HFFc6 (cell line): ENCODE measurements at places on chromosomes 5 and 9.
A peak's percentile ranks its signal among the peaks of the same experiment; 100 is the strongest.

GRCh38 chr5:147561435-147561834 lies 51.6 kb upstream of the DPYSL3 start:
- no peak for DNase-seq

DNA sequence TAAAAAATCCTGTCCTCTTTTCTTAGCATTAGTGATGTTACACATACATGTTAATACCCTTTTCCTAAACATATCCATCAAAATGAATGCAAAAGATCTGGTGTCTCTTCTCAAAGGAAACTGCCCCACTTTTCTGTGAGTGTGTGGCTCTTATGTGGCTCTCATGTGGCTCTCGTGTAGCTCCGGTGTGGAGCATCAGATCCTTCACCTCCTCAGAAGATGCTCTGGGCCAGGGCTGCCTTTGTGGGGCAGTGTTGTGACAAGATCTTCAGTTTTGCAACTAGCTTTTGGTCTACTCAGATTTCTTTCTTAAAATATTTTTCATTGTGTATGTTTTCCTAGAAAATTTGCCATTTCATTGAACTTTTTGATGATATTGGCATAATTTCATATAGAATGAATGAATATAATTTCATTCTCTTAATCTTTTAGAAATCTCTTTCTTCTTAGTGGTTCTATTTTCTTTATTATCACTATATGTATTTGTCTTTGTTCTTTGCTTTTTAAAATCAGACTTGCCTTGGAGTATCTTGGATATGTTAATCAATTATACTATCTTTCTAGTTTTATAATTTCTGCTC lies 19.4 kb downstream of the GARNL3 start:
- DNase-seq = peak; percentile 31

GRCh38 chr5:135437422-135437795 lies 9.7 kb downstream of the DCANP1 start:
- peak; percentile 59 for DNase-seq

DNA sequence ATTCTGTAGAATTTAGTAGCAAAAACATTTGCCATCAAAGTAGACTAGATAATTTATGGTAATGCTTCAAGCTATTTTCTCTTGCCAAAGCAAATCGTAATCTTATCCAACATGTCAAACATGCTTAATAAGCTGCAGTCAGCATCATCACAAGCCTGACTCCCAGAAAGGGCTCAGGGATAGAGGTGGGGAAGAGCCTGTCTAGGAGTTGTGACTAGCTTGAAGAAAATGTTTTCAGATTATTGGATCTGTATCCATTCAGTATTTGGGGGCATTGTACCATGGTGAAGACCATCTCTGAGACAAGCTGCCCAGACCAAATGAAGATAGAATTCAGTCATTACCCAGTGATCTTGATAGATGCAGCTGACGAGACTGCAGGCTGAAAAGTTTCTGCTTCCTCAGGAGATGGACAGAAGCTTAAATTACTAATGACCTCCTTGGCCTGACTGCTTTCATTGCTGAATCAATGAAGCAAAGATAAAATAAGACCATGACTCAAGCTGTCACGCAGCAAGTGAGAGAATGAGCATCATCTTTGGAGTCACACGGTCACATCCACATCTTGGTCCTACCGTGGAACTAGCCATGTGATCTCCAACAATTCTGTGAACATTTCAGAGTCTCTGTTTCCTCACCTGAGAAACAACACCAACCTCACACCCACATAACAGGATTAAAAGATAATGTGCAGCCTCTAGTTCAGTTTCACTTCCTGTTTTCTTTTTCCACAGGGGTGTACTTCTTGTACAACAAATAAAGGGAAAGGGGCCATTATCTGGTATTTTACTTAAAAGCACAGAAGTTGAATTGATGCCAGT lies 9.4 kb downstream of the ERAP2 start:
- DNase-seq = no peak

DNA sequence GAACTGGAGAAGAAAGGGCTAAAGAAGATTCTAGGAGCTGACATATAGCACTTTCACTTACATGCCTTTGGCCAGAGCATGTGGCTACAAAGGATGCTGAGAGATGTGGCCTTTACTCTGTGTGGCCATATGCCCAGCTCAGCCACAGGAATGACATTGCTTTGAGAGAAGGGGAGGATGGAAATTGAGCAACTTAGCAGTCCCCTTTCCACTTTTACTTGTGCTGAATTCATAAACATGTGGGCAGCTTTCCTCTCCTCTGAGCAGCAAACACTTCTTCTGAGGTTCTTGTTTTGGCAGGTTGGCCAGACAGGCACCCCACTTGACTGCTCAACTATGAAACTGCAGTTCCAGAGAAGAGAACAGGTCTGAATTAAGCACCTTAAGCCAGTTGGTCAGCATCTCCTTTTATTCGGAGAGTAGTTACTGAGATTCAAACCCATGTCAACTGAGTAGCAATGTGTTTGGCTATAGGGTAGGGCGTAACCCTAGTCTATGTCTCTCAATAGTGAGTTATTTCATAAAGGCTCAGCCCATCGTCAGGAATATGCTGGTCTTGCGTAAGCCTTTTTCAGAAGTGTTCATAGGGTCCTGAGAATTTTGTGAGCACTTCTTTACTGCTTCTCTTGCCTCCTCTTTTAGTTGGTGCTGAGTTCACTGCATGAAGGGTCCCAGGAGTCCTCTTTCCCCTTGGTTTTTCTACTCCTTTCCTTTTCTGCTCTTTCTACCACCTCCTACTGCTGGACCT lies 134.5 kb downstream of the PALM2AKAP2 start:
- peak; percentile 89 for DNase-seq

DNA sequence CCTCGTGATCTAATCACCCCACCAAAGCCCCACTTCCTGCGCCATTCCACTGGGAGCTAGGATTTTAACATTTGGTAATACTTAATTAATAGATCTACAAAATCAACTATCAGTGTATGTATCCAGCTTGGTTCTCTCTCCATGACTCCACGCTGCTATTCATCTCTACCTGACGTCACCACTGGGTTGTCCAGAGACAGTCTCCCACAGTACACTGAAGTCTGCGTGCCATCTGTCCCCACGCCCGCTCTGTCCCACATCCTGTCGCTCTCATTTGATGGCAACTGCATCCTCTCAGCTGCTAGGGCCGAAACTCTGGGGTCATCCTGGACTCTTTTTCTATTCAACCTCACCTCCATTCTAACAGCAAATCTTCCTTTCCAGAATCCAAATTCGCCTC lies 53.2 kb downstream of the ANKRD33B start:
- DNase-seq = no peak

DNA sequence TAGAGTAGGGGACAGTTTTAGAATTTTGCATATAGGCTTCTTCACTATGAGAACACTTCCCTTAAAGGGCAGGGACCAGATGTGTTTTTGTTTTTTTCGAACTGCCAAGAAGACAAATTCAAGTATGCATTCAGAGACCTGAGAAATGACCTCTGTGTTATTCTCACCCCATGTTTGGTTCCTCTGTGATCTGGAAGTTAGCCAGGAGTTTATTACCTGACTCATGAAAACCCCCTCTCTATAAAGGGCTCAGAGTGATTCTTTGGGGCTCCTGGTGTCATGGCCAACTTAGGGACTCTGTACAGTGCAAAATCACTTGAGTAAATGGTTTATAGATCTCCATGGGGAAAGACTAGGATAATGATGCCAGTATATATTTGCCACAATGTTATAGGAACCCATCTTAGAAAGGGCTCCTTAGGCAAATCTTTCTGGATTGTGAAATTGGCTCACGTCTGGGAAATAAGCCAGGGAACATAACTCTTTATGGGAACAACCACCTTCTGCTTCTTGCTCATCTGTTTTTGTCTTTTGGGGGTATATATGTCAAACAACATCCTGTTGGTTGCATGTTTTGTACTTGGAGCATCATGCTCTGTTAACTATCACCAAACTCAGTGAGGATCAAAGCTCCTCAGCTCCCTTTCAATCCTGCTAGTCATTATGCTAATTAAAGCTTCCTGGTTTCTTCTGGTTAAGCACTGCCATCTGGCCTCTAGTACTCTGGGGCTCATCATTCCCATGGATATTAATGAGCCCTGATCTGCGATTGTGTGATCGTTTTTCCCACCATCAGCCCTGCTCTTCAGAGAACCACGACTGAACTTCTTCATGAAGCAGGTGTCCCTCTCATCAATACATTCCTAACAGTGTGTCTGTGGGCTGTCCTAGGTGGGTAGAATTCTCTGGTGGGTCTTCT lies 173.4 kb upstream of the CDH12 start:
- no peak for DNase-seq

DNA sequence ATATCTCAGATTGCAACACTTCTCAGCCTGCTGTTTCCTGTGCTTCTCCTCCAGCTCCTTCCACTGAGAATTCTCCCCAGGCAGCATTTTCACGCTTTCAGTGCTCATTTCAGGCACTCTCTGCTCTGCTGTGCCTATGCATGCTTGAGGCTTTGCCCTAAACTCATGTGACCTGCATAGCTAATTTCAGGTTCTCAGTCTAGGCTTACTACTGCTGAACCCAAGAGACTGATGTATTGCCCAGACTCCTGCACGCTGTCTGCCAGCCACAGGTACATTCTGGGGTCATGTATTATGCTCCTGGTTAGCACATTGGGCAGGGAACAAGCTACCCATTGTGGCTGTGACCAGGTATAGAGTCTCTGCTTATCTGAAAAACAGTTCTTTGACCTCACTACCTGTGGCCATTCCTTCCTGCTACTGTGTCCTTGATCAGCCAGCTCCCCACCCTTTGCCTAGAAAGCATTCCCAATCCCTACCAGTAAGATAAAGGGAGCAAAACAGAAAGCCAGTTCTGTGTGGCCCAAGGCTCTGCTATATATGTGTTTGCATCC lies 34.7 kb downstream of the PIP5K1B start:
- DNase-seq = no peak

GRCh38 chr9:104864675-104865104 lies 63.3 kb downstream of the ABCA1 start:
- peak; percentile 74 for DNase-seq

GRCh38 chr5:159471904-159472303 lies 141.6 kb upstream of the IL12B start:
- no peak for DNase-seq

- DNase-seq = no peak
Measured at GRCh38 chr9:90921104-90921503, 119.5 kb downstream of the SYK start.

DNA sequence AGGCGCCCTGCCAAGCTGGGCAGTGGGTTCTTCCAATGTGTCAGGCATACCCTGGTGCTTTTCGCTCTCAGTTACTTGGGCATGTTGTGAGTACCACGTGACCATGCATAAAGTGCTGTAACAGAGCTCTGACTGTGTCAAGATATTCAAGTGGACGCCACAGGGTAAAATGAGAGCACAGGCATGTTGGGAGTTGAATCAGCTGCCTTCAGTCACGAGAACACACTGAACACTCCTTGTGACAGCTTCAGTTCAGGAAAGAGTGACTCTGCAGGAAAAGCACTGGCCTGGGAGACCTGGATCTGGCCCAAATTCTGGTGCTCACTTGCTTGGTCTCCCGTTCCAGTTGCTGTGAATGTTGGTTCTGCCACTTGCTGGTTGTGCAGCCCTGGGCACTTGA lies 5.1 kb downstream of the MLANA start:
- no peak for DNase-seq

DNA sequence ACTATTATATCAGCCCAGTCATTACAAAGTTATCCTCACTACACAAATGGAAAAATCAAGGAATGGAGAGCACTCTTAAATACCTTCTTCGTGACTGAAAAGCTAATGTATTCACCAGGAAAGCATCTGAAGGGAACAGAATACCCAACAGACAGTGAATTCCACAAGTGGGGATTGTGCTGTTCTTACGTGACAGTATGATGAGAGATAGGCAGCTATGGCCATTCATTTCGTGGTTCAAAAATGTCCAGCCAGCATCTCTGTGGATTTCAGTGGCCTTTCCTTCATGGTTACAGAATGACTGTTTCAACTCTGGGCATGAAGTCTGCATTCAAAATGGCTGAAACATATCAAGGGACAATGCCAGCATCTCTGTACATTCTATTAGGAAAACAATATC lies 323.8 kb downstream of the PRELID2 start:
- DNase-seq = peak; percentile 79

GRCh38 chr9:36716496-36716895 lies 143.8 kb downstream of the MELK start:
- DNase-seq = no peak

DNA sequence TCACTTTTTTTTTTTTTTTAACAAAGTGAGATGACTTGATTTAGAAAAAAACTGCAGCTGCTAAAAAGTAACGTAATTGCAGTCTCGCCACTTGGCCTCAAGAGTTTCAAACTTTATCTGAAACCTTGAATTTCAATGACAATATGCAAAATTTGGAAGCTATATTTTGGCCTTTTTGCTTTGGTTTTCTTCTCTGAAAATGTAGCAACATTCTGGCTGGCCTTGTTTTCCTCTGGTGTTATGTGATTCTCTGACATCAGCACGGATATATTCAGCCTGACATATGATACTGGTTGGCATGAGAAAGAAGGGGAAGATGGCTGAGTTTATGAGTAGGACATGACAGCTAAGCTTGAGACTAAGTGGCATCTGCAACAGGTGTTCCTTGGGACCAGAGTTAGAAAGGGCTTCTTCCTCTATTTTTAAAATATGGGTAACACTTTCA lies 136.5 kb downstream of the MEF2C start:
- no peak for DNase-seq

DNA sequence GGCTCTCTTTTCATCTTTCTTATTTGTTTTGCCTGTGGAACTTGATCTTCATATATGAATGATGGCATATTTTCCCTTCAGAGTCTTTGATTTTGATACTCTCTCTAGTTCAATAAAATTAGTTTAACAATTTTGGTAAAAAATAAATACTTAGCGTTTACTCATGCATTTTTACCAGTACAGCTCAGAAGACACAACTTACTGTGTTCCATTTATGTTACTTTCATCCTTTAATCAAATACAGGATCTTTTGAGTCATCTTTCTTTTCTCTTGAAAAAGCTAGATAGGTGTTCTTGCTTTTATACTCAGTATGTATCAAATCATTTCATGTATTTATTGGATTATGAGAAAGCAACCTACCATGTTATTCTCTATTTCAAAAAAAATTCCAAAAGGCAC lies 47.1 kb upstream of the RICTOR start:
- no peak for DNase-seq

GRCh38 chr9:120392245-120392644 lies 187.7 kb downstream of the CDK5RAP2 start:
- DNase-seq = no peak

- DNase-seq = no peak
Measured at GRCh38 chr9:104779946-104780535, 16.1 kb downstream of the NIPSNAP3B start.

DNA sequence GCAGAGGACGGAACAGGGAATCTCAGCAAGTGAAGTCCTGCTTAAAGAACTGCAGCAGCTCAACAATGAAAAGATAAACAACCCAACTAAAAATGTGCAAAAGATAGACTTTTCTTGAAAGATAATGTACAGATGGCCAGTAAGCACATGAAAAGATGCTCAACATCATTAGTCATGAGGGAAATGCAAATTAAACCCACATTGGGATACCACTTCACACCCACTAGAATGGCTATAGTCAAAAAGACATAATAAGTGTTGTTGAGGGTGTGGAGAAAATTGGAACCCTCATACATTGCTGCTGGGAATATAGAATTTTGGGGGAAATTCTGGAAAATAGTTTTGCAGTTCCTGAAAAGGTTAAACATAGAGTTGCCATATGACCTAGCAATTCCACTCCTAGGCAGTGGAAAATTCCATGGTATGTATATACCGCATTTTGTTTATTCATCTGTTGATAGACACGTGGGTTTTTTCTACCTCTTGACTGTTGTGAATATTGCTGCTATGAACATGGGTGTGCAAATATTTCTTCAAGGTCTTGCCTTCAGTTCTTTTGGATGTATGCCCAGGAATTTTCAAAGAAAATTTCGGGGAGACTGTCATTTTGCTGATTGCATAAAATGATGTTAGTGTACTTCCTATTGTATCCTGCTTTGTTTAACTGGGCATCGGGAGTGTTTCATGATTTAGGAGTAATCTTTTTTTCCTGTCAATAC lies 7.2 kb downstream of the CNOT8 start:
- no peak for DNase-seq
